NCI-H1105 treated with DMSO at 0.1 percent for 48 hours (cell line): ENCODE measurements at places on chromosomes 3 and 15.

DNA sequence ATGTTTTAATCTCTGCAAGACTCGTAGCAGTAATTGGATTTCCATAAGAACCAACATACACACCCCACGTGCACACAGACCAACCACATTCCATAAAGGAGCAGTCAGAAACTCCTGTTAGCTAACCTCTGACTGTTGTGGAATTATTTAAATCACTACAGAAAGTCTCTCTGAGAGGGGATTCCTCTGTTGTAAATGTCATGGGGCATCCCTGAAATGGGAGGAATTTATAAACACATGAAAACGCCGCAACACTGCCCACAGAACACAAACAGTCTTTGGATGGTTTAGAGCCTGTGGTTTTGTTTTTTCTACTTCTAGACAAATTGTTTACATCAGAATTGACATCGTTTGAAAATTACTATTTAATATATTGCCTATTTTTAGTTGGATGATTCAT, 740.1 kb upstream of the GRM7 start:
- no peak for DNase-seq

- DNase-seq = no peak
Measured at GRCh38 chr3:33380653-33381052, 59.6 kb downstream of the UBP1 start.

DNA sequence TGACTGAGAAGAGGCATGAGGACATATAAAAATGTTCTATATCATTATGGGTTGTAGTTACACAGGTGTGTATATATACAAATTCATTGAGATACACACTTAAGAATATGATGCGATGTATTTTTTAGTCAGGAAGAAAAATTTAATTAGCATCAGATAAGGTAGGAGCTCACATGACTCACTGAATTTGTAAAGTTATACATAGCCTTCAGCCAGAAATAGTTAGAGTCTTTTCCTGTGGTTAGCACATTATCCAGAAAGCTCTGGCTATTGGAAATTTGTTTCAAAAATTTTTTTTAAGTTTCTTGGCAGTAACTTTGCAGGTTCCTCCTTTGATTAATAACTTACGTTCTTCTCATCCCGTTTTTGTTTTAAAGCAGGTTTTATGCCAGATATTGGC, 88.6 kb downstream of the STT3B start:
- no peak for DNase-seq

DNA sequence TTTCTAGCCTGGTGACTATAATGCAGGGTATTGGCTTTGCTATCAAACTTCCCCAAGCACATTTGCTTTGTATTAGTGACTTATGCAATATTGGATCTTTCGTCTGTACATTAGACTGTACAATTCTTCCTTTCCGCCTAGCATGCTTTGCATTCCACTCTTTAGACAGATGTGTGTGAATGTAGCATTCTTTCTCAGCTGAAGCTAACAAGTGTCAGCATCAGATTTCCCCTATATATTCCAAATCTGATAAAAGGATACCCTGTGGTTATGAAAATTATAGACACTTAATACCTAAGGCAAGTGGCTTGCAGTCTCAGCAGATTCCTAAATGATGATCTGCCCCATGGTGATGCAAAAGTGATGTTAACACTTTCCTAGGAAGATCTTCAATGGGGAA, 360.1 kb downstream of the CNTN4 start:
- DNase-seq = no peak

DNA sequence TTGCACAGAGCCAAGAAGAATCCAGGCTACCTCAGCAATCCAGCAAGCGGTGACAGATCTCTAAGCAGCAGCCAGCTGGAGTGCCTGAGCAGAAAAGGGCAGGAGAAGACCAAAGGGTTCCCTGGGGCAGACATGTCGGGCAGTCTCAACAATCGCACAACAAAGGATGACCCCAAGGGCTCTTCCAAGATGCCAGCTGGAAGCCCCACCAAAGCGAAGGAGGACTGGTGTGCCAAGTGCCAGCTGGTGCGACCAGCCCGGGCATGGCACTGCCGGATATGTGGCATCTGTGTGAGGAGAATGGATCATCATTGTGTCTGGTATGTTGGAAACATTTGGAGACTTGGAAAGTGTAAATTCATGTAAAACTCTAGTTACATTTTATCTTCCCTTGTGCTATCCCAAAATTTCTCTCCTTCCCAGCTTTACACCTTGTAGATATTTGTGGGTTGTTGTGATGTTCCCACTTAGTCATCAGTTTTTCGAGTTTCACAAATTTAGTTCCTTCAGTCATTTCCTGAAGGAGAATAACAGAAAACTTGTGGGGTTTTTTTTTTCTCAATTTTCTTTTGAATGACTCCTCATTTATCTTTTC, 6.4 kb downstream of the ZDHHC23 start:
- no peak for DNase-seq

DNA sequence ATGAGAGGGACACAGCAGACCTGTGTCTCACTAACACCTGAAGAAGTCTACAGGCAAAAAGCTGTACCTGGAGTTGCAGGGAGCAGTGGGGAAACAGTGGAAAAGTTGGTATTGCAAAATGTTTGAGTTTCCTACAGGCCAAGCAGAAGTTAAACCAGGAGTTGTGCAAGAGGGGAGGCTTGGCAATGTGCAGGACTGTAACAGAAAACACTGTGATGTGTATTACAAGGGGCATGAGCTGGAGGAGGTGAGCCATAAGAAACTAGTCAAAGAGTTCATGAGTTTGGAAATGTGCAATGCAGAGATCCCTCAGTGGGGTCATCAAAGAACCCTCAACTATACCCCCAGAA, 47.1 kb upstream of the SERPINI2 start:
- no peak for DNase-seq

DNA sequence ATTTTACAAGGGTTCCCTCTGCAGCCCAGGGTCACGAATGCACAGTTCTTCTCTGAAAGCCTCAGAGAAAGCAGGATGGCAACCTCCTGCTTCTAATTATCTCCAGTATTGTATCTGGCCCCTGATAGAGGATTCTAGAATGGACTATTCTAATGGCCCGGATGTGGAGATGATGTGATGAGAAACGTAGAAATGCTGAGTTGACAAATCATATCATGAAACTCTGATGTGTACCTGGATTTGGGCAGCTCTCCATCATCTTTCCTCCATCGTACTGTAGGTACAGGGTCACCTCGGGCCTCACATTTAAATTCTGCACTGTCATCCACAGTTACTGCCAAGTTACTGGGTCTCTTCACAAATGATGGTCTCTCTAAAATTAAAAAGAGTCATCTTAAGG, 1050.8 kb downstream of the ROBO1 start:
- DNase-seq = no peak

DNA sequence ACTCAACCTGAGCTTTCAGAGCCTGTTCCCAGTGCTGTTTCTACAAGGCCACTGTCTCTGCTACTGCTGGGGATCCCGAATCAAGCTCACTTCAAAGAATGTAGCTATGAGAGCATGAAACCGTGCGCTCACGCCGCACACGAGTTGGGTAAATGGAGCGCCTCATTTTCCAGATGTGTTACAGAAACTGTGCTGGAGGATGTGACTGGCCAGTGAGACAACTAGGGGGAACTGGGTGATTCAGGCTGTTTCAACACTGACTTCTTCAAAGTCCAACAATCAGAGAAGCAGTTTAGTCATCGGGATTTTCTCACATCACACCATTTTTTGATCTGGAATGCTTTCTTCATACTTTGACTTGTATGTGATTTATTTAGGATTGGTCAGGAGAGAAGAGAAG, 3.5 kb downstream of the ZNF710 start:
- no peak for DNase-seq
